ENCODE measurements at places on chromosomes 5 and 9.

DNA sequence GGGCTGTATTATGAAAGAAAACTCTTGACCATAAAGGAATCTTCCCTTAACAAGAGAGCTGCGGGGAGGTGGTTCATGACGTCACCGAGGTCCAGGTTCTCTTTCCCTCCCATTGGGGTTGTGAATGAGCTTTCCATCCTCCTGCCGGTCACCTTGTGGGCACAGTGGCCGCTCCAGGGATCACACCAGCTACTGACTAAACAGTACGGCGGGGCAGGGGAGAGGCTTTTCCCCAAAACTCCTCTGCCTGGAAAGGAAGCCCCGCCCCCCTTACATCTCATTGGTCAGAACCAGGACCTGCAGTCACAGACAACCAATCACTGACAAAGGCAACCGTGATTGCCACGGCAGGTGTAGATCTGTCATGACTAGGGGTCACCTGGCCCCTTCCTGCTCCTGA, 35.6 kb downstream of the ROR2 start:
- no peak for DNase-seq

DNA sequence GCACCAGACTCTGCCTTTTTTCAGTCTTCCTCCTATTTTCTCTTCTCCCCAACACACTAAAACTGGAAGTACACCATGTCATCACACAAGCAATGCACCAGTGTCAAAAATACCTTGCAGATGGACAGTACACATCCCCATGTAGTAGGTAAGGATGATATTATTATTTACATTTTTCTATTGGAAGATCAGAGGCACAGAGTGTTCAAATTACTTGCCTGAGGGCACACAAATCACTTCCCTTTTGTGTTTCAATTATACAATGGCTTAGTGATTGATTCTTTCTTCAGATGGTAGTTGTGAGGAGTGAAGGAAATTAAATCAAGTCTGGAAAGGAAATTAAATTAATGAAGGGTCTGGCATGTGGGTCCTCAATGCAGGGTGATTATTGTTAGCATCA, 39.6 kb downstream of the CTSL start:
- DNase-seq, result no peak

GRCh38 chr5:88787856-88788255, 95.1 kb downstream of the MEF2C start:
- DNase-seq, result no peak

DNA sequence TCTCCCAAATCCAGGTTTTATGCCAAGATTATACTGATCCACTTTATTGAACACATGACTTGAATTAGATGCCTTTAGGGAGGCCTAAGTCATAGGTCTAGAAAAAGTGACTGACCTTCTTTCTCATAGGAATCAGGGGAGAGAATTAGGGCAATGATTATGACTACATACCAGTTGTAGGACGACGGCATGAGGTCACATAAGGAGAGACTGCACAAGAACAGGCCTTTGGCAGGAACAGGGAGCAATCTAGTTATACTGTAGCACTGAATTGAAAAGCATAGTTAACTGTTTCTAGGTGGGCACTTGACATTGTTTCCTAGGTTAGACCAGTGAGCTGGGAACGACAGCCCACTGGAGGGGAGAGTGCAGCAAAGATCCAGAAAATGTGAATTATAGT, 22.7 kb downstream of the CREBRF start:
- no peak for DNase-seq

- no peak for DNase-seq
Measured at GRCh38 chr5:103148213-103148612, 28.1 kb downstream of the PPIP5K2 start.

GRCh38 chr9:105059252-105059651, 131.3 kb upstream of the ABCA1 start:
- DNase-seq, result no peak

DNA sequence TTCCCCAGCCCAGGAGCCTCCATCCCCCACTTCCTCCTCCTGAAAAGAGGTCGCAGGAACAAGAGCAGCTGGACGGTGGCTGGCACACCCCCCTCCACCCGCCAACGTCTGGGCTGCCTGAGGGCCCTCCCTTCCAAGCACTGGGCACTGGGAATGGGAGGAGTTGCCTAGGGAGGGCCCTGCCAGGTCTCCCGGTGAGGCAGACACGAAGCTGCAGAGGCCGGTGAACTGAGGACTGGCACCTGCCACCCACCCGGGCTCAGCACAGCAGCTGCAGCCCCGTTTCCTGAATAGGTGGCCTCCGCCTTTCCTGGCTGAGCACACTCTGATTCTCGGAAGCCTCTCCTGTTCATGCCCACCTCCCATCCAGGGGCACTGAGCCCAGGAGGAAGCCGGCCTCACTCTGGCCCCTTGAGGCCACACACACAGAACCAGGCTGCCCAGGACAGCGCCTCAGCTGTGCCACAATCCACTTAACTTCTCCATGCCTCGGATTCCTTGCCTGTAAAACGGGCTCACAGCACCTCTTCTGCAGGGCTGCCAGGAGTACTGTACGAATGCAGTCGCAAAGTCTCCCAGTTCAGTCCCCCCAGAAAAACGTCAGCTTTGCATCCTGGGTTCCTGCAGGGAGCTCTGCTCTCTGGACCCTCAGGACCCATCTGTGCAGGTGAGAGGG, 1.3 kb downstream of the NPDC1 start:
- DNase-seq, result no peak

Measured in stimulated activated effector memory CD8-positive, alpha-beta T cell treated with anti-CD3 and anti-CD28 coated beads, Interleukin-12 subunit alpha, Interleukin-12 subunit beta, amount 100 ng/mL, for 72 hours (primary cell).